ENCODE measurements at places on chromosomes 1 and 21. TPM values are rescaled to one million over a fixed set of nuclear protein-coding genes. Genes with fewer than 3 reads are reported as not detected.

Gene GJC2
- total RNA-seq = 8.0 TPM

GRCh38 chr1:50972766-50973165, 2.7 kb downstream of the CDKN2C start:
- H3K27ac ChIP-seq = no peak overlapping the region
- H3K4me3 ChIP-seq = no peak overlapping the region
- H3K4me1 ChIP-seq = peaks cover 5% of the 10 kb centered on the region
- H3K36me3 ChIP-seq = no peaks in the 10 kb centered on the region
- H3K27me3 ChIP-seq = no peaks in the 10 kb centered on the region

Gene KCNC4
- total RNA-seq = 8.2 TPM

DNA sequence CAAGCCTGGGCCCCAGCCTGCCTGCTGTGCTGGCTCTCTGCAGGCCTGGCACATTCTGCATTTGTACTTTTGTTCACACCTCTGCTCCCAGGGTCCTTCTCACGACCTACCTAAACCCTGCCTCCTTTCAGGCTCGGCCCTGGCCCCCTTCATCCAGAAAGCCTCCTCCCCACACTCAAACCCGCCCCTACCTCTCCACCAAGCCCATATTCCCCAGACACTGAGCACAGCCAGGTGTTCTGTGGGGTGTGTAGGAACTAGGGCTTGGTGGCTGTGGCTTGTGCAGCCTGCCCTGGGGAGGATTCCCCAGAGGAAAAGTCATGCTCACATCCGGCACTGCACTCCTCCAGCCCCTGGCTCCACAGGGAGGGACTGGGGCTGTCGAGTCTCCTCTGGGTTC, 8.2 kb upstream of the MIXL1 start:
- H3K27ac ChIP-seq = no peak overlapping the region
- H3K36me3 ChIP-seq = no peaks in the 10 kb centered on the region
- H3K4me3 ChIP-seq = no peak overlapping the region
- no peak for DNase-seq

GRCh38 chr1:239844833-239845232, 246.8 kb upstream of the FMN2 start:
- H3K27me3 ChIP-seq = no peaks in the 10 kb centered on the region
- H3K4me3 ChIP-seq = no peak overlapping the region
- no peaks in the 10 kb centered on the region for H3K4me1 ChIP-seq
- H3K27ac ChIP-seq = no peak overlapping the region
- no peak for DNase-seq

Gene FMO5
- total RNA-seq = 3.4 TPM

DNA sequence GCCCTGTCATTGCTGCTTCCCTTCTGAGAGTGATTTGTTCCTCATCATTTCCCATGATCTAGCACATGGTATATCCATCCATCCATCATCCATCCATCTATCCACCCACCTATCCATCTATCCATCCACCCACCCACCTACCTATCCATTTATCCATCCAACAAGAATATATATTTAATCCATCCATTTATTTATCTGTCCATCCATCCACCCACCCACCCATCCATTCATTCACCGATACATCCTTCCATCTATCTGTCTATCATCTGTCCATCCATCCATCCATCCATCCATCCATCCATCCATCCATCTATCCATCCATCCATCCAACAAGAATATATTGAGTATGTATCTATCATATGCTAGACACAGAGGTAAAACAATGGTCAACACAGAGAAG, 100.0 kb upstream of the ACTL8 start:
- no peaks in the 10 kb centered on the region for H3K36me3 ChIP-seq
- DNase-seq = no peak
- no peak overlapping the region for H3K27ac ChIP-seq
- H3K4me1 ChIP-seq = no peaks in the 10 kb centered on the region

Gene TGFB2
- 11.2 TPM for total RNA-seq

Gene GMEB1
- 13.0 TPM for total RNA-seq

GRCh38 chr1:188782220-188782841, 1695.3 kb downstream of the BRINP3 start:
- H3K27ac ChIP-seq = no peak overlapping the region
- no peaks in the 10 kb centered on the region for H3K36me3 ChIP-seq
- no peak overlapping the region for H3K4me3 ChIP-seq

Gene FAM43B
- not detected for total RNA-seq

Gene CFAP74
- total RNA-seq = 0.62 TPM

GRCh38 chr1:178066296-178066907, 27.5 kb upstream of the RASAL2 start:
- no peaks in the 10 kb centered on the region for H3K27me3 ChIP-seq
- H3K36me3 ChIP-seq = no peaks in the 10 kb centered on the region
- no peak overlapping the region for H3K4me3 ChIP-seq
- H3K4me1 ChIP-seq = no peaks in the 10 kb centered on the region

Gene ALX3
- total RNA-seq = 0.38 TPM

Measured in ovary (tissue), 10 donors.